ENCODE measurements at places on chromosomes 11 and 22.

GRCh38 chr11:82858133-82858532 lies 42.1 kb downstream of the PRCP start:
- DNase-seq: no peak

GRCh38 chr11:73192272-73192671 lies 25.8 kb upstream of the P2RY2 start:
- no peak for DNase-seq

DNA sequence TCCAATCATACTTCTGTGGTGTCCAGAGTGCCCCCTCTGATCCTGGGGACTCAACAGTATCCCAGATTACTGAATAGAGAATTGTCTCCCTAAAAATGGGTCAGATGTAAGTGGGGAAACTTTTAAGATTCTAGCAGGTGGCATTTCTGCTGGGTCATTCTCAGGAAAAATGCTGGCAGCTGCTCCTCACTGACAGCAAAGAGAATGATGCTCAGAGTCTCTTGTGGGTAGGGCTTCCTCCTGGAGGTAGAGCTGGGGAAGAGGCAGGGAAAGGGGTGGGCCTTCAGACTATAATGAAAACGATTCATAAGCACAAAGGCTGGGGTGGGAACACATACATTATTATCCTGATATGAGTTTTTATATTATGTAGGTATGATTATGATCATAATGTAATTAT lies 647.2 kb downstream of the NELL1 start:
- no peak for DNase-seq

DNA sequence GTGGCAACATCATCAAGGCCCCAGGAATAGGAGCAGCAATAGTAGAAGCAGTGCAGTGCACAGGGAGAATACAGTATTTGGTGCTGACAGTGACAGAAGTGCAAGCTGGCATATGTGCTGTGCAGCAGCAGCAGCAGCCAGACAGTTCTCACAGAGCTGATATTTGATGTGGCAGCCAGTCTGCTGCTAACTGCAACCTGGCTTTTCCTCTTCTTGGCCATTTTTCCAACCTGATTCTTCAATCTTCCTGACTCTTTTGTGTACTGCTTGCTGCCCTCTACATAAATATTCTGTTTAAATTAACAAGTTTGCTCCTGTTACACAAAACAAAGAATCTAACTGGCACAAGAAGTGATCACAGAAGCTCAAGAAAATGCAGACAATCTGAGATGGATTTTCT lies 102.0 kb downstream of the CASP12 start:
- DNase-seq: no peak

DNA sequence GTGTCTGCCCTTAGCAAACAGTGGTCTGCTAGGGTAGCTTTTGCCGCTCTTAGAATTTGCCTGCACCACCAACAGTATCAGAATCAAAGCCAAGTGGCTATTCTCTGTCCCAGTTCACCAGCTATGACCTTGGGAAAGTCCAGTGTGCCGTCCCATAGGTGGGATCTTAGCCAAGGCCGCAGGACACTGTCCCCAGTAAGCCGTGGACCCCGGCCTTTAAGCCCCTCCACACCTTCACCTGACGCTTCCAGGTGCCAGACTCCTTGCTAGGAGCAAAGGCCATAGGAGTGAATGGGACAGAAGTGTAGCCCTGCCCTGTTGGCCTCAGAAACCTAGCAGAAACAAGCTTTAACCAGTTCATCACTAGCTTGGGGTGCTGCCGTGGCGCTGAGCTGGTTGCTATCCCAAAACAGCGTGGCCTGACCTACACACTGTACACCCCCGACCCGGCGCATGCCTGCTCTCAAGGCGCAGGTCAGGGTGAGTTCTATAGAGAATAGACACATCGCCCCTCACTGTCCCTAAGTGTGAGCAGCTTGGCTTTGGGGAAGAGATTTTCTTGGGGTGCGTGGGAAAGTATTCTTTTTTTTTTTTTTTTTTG lies 4.5 kb downstream of the FADD start:
- no peak for DNase-seq

- no peak for DNase-seq
These were observed 8.4 kb upstream of the HDHD5 start for GRCh38 chr22:17167486-17167885.

DNA sequence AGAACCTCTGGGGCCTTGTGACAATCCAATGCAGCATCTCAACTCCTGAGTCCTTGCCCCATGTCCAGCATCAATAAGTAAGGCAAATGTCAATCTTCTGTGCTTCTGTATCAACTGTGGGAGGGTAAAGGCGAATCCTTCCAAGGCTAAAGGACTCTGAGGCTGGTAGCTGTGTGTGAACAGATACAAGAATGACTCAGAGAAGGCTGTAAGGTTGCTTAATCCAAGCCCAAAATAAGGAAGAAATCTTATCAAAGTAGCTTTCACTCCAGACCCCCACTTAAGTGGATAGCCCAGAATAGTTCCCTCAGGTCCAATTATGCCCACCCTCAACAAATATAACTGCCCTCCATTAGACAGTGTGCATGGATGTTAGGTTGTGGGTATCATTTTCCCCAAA lies 28.1 kb upstream of the SCGB1A1 start:
- DNase-seq: no peak

DNA sequence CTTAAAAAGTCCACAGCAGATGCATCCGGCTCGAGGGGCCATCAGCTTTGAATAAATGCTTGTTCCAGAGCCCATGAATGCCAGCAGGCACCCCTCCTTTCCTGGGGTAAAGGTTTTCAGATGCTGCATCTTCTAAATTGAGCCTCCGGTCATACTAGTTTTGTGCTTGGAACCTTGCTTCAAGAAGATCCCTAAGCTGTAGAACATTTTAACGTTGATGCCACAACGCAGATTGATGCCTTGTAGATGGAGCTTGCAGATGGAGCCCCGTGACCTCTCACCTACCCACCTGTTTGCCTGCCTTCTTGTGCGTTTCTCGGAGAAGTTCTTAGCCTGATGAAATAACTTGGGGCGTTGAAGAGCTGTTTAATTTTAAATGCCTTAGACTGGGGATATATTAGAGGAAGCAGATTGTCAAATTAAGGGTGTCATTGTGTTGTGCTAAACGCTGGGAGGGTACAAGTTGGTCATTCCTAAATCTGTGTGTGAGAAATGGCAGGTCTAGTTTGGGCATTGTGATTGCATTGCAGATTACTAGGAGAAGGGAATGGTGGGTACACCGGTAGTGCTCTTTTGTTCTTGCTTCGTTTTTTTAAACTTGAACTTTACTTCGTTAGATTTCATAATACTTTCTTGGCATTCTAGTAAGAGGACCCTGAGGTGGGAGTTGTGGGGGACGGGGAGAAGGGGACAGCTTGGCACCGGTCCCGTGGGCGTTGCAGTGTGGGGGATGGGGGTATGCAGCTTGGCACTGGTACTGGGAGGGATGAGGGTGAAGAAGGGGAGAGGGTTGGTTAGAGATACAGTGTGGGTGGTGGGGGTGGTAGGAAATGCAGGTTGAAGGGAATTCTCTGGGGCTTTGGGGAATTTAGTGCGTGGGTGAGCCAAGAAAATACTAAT lies 1.9 kb downstream of the NEAT1 start:
- DNase-seq: peak; percentile 33

DNA sequence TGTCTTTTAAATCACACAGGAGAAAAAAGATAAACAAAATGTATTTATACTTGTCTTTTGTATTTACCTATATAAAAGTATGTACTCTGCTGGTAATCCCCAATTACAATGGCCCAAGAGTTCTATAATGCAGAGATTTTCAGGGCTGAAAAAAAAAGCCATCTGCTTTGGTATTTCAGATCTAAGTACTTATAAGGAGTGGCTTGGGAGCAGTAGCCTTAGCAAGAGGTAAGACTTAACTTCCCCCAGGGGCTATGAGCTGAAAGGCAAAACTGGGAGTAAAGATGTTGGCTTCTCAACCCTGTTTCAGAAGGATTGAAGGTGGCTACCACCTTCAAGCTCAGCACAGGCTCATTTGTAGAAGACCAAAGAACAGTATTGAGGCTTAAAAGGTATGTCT lies 35.3 kb upstream of the EP300 start:
- DNase-seq: no peak

- no peak for DNase-seq
These were observed 418 bp downstream of the ACO2 start for GRCh38 chr22:41469218-41469851.

DNA sequence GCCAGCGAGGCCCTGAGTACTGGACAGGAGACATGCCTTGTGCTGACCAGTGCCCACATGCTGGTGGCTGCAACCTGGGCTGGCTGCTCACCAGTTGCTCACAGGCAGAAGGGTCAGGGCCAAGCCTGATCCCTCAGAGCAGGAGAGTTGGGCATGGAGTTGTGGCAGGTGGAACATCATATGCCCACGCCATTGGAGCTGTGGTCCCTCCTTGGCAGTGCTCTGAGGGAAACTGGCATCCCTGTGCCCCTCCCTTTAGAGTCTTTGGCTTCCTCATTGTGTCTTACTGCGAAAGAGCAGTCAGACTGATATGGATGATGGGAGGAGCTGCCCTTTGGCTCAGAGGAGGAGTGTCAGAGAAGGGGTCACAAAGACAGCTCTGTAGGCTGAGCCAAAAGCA lies 3.1 kb upstream of the MYEOV start:
- no peak for DNase-seq

DNA sequence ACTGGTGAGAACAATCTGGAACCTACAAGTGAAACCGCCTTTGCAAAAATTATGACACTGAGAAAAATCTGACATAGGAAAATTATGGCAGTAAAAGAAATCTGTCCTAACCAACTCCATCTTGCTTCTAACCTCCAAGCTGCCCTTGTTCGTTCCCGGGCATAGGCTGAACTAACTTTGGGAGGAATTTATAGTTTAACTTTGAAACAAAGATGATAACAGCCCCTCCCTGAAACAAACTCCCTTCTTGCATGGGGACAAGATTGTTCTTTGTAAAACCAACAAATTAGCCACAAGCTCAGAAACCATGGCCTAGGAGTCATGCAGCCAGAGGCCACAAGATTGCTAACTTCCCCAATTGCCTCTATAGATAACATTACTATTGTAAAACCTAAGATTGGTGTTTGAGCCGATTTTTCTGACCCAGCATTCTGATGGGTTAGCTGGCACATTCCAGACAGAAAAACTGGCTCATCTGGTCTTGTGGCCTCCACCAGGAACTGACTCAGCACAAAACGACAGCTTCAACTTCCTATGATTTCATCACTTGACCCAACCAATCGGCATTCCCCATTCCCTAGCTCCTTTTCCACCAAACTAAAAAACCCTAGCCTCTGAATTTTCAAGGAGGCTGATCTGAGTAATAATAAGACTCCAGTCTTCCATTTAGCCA lies 3.6 kb upstream of the CCDC81 start:
- no peak for DNase-seq

DNA sequence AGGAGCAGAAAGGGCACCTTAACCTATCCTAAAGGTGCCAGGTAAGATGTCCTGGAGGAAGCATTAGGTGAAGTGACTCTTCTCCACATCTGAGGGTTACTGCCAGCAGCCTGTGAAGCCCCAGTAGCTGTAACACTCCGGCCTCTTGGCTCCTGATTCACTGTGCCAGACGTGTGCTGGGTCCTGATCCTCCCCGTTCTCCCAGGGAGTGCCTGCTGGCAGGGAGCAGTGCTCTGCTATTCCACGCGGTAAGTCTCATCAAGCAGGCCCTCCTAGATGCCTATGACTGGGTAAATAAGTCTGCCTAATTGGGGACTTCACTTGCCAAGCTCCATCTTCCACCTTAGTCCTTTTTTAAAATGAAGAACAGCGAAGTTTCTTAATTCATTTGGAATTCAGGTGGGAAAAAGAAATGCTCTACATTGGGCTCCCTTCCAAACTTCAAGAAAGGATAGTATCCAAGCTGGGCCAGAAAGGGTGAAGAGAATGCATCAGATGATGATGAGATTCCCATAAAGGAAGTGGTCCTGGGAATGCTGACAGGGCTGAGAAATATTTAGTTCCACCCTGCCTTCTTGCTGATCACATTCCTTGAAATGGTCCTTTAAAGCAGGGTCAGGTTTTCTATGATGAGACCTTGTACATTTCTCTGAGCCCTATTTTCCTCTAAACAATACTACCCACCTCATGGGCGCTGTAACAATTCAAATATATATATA lies 188.0 kb downstream of the MAML2 start:
- no peak for DNase-seq

GRCh38 chr11:99098258-99098657 lies 77.5 kb downstream of the CNTN5 start:
- DNase-seq: no peak

DNA sequence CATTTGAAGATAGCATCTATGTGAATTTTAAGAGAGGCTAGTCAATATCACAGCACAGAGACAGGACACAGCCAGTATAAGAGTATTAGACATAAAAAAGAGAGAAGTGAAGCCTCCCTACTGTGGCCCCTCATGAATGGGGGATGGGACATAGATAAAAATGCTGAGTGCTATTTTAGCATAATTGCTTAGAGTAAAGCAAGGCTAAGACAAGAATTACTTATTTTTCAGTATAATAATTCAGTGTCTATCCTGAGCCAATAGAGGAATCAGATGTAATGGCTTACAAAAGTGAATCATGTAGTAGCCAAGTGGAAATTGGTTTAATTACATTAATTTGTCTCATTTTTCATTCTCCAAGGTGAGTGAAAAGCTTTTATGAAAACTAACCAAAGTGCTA lies 419.5 kb downstream of the NELL1 start:
- no peak for DNase-seq

DNA sequence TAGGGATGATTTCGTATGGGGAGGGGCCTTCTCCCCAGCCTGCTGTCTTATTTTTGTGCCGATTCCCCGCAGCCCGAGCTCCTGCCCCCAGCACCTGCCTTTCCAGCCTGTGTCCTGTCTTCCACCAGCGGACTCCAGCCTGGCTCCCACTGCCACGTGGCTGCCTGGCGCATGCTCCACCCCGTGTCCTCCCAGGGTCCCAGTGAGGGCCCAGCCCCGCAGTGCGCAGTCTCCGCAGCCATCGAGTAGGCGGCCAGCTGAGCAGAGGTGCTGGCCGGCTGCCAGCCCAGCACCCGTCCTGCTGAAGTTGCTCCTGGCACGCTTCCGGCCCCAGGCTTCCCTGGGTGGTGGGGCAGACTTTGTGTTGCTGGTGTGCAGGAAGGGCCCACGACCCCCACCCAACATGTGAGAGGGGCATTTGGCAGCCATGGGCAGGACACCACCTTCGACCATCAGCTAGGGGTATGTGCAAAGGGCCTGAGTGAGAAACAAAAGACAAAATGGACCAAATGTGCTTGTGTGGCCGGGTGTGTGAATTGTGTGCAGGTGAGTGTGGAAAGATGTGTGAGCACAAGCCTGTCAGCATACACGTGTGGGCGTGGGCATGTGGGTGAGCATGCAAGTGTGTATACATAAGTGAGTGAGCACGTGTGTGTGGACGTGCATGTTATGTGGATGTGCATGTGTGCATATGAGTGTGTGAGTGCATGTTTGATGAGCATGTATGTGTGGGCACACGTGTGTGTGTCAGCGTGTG lies 55.9 kb downstream of the RTN4R start:
- no peak for DNase-seq

Data from stimulated activated CD4-positive, alpha-beta T cell treated with anti-CD3 and anti-CD28 coated beads, Interleukin-15, amount 100 ng/mL, for 1 hour (primary cell).